ENCODE measurements at places on chromosomes 1 and 21.
A peak's percentile ranks its signal among the peaks of the same experiment; 100 is the strongest.

DNA sequence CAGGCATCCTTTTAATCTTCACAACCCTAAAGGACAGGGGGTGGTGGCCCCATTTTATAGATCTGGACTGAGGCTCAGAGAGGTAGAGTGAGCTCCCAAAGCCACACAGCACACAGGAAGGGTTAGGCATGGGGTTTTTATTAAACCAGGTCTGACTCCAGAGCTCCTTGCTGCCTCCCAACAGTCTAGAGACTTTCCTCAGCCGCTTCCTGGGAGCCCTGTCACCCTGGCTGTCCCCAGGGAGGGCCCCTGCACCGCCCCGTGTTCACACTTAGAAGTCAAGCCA, 8.0 kb upstream of the EPHA8 start:
- DNase-seq = no peak

- DNase-seq = no peak
Observed at GRCh38 chr1:85615586-85616363, 35.2 kb downstream of the CCN1 start.

DNA sequence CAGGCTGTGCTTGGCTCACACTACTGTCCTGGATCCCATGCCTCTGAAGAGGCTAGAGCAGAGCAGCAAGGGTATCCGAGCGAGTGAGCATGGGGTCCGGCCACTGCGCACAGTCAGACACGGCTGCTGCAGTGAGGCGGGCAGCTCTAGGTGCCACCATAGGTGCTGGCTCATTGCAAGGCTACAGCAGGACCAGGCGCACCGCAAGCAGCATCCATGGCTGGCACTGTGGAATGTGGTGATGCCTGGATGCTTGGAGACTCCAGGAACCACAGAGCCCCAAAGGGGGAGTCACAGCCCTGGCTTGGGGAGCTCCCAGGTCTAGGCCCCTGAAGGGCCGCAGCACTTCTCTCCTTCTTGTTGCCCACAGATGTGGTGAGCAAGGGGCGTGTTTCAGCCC, 47.2 kb downstream of the ATP6V1G3 start:
- no peak for DNase-seq

GRCh38 chr1:103190766-103191165, 82.4 kb upstream of the COL11A1 start:
- DNase-seq = no peak

- peak; percentile 46 for DNase-seq
Observed at GRCh38 chr1:13699510-13699909, 478 bp upstream of the PRDM2 start.

GRCh38 chr1:226444901-226445300, 37.0 kb upstream of the PARP1 start:
- DNase-seq = no peak

DNA sequence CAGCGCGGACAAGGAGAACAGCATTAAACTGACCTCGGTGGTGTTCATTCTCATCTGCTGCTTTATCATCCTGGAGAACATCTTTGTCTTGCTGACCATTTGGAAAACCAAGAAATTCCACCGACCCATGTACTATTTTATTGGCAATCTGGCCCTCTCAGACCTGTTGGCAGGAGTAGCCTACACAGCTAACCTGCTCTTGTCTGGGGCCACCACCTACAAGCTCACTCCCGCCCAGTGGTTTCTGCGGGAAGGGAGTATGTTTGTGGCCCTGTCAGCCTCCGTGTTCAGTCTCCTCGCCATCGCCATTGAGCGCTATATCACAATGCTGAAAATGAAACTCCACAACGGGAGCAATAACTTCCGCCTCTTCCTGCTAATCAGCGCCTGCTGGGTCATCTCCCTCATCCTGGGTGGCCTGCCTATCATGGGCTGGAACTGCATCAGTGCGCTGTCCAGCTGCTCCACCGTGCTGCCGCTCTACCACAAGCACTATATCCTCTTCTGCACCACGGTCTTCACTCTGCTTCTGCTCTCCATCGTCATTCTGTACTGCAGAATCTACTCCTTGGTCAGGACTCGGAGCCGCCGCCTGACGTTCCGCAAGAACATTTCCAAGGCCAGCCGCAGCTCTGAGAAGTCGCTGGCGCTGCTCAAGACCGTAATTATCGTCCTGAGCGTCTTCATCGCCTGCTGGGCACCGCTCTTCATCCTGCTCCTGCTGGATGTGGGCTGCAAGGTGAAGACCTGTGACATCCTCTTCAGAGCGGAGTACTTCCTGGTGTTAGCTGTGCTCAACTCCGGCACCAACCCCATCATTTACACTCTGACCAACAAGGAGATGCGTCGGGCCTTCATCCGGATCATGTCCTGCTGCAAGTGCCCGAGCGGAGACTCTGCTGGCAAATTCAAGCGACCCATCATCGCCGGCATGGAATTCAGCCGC, 2.5 kb downstream of the S1PR1 start:
- DNase-seq = no peak

- no peak for DNase-seq
Observed at GRCh38 chr1:18069903-18070302, 37.7 kb upstream of the IGSF21 start.

DNA sequence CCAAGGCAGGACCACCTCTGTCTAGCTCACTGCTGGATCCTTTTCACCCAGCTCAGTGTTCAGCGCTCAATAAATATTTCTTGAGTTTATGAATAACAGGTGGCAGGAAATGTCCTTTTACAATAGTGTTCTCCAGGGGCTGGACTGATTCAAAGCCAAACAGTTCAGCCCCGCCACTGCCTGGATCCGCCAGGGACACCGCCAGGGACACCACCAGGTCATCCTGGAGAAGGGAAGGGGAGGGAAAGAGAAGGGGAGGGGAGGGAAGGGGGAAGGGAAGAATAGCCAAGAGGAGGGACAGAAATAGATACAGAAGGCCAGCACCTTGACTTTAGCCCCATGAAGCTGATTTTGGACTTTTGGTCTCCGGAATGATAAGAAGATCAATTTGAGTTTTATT, 255.6 kb downstream of the GRIK3 start:
- no peak for DNase-seq

DNA sequence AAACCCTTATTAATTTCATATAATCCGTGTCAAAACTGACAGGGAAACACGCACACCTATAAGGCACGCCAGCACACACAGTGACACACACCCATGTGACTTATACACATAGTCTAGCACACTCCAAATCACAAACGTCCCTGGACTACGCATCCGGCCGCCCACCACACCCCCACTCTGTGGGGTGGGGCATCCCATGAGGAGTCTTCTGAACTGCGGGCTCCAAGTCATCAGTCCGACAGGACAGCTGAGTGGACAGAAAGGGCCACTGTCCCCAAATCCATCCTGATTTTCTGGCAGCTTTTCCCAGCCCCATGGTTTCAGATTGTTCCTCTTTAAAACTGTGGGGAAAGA, 829 bp downstream of the PEA15 start:
- DNase-seq = no peak

- peak; percentile 41 for DNase-seq
Observed at GRCh38 chr1:15947382-15948090, 28.4 kb downstream of the ZBTB17 start.

- DNase-seq = no peak
Observed at GRCh38 chr1:11735531-11735853, 444 bp upstream of the AGTRAP start.

GRCh38 chr1:184032306-184032929, 5.1 kb downstream of the COLGALT2 start:
- no peak for DNase-seq

DNA sequence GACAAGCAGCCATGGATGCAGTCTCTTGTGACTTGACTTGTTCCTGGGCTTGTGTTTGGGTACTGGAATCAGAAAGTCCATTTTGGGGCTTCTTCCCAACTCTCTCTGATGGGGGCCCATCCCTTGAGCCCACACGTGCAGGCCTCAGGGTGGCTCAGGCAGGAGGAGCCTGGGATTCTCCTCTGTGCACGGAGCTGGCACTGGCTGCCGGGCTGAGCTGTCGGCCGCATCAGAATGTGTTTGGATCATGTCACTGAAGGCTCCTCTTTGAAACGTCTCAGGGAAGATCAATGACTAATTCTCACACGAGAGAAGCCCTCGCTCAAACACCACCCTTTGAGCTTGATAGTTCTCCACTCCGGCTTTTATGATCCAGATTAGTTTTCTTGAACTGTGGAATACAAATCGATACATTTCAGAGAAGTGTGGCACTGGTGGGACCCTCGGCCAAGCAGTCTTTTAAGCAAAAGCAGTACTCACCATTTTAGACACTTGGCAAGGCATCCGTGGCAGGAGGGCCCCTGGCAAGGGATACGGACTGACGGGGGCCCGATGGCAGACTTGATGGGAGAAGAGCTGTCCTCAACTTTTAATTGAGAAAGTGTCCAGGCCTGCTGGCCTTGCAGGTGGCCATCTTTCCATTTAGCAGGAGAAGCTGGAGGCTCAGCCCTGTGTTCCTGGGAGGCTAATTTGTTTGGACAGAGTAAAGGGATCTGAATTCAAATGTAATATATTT, 220.7 kb upstream of the C1orf174 start:
- DNase-seq = no peak

GRCh38 chr21:16079830-16080229, 350.0 kb downstream of the USP25 start:
- no peak for DNase-seq

DNA sequence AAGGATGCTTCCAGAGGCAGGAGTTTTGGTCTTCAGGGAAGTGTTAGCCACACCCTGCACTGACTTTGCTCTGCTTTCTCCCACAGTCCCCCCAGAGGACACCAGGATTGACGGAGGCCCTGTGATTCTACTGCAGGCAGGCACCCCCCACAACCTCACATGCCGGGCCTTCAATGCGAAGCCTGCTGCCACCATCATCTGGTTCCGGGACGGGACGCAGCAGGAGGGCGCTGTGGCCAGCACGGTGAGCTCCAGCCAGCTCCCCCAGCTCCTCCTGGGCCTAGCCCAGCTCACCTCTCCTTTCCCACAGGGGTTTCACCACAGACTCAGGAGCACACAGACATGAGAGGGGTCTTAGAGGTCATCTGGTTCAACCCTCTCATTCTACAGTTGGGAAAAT, 90.9 kb downstream of the KIRREL1 start:
- no peak for DNase-seq

DNA sequence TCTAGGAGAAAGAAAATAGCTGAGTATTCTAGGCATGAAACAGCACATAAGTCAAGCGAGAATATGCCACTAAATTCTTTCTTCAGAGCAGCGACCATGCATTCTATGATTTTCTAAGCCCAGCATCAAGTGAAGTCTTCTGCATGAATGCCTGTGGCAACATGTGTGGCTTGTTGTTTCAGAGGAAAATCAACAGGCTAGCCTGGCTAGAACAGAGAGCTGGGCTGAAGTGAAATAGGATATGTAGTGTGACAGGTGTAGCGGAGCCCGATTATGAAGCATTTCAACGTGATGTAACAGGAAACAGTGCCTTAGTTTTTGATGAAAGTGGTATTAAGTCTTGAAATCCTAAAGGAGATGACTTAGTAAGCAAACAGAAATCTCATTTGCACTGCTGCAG, 7.0 kb downstream of the CSDE1 start:
- no peak for DNase-seq

GRCh38 chr1:112702067-112702395, 4.9 kb downstream of the RHOC start:
- no peak for DNase-seq

DNA sequence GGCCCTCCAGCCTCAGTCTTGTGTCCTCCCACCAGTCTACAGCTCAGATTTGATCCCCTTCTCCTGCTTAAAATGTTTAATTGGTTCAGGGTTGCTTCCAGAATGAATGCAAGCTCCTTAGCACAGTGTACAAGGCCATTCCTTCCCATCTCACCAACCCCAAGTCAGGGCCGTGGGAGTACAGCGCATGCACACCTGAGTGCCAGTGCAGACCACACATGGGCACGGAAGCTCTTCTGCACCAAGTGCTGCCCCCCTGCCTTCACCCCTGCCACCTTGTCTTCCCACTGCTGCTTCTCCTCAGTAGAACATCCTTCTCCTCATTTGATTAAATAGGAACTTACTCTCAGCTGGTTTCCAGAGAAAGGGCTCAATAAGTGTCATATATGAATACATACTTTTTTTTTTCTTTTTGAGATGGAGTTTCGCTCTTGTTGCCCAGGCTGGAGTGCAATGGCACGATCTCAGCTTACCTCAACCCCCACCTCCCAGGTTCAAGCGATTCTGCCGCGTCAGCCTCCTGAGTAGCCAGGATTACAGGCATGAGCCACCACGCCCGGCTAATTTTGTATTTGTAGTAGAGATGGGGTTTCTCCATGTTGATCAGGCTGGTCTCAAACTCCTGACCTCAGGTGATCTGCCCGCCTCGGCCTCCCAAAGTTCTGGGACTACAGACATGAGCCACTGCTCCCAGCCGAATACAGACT, 9.3 kb downstream of the PMF1 start:
- DNase-seq = no peak

DNA sequence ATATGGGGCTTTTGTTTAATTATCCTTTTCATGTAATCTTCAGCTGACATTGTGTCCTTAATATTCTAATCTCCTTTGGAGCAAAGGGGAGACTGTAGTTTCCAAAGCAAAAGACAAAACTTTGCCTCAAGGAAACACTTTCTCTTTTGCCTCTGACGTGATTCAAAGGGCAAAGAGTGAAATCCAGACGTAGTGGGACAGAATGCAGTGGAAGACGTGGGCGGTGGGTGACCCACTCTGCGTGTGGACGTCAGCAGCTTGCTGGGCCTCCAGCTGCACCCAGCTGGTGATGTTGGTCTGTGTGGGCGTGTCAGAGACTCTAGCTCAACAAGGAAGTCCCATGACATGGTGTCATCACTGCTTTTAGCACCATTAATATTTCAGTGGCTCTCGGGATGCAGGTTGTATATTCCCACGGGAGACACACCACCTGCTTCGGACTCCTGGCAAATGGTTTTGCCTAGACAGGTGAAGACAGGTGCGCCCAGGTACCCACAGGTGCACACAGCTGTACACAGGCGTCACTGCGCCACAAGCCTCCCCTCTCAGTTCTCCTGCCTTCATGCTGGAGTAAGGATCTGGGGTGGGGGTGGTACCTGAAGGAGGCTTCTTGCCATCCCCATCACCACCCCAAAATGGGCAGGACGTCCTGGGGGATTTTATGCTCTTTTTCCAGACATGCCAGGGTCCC, 292.1 kb upstream of the VAMP3 start:
- no peak for DNase-seq

DNA sequence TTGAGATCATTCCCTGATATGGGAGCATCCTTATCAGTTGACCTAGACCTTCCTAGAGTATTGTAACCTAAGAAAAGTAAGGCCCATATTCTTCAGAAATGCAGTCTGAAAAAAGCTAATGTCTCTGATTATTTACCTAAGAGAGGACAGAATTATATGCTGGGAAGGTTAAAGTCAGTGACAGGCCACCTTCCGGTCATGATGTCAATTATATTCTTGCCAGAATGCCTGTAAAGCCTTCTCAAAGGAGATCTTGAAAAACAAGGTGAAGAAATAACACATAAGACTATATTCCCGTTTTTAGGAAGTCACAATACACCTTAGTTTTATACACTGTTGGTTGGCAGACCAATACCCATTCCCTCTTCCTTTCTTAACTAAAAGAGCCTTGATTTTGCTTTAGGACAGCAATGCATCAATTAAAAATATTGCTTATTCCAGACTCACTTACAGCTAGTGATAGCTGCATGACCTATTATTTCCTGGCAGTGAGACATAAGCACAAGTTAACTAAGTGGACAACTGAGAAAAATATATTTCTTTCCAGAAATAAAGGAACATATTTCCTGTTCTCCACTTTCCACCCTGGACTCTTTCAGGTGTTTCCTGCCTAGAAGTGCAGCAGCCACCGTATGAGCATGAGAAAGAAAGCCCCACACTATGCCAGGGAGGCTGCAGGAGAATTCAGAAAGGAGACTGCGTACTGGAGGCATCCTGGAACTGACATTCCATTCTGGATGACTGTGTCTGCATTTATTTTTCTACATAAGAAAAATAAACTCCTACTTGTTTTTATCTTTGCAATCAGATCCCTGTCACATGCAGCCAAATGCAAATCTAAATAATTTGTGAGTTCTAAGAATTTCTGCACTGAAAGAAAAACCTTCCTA, 332.9 kb upstream of the PTBP2 start:
- no peak for DNase-seq

All from ecto neural progenitor cell (in vitro differentiated cells).